Stimulated activated CD4-positive, alpha-beta T cell treated with anti-CD3 and anti-CD28 coated beads, Interleukin-4, amount 100 ng/mL, for 48 hours (primary cell): ENCODE measurements at places on chromosomes 2 and 18.

DNA sequence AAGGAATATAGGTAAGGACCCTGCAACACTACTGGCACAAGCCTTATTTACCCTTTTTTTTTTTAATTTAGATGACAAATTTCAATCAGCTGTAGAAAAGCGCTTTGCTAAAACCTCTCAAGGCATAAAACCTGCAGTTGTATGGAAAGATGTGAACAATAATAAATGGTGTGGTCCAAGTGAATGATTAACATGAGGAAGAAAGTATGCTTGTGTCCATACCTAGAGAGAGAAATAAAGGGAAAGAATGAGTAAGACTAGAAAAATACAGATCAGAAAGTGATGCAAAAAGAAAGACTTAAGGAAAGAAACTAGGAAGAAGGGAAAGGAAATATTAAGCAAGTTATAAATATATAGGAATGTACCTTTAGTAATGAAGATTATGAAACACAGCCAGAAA, 119.2 kb upstream of the SCN7A start:
- DNase-seq, result no peak

- no peak for DNase-seq
These were observed 38.6 kb downstream of the FAM124B start for GRCh38 chr2:224363281-224363680.

DNA sequence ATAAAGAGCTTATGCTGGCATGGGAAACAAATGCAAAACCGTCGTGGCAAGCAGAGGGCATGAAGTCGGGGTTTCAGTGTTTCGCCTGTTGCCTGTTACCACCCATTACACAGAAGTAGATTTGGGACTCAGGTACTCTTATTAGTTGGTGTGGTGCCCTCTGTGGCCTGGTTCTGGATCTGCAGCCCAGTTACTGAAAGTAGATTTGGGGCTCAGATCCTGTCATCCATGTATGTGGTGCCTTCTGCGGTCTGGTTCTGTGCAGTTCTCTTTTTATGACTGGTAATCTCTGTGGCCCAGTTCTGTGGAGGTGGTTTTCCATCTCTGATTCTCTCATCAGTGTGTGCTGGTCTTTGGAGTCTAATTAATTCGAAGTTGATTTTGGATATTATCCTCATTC, 45.2 kb downstream of the ADNP2 start:
- peak; percentile 22 for DNase-seq

- DNase-seq, result no peak
These were observed 23.3 kb upstream of the MAPRE3 start for GRCh38 chr2:26946841-26947784.

- no peak for DNase-seq
These were observed 199.7 kb downstream of the PID1 start for GRCh38 chr2:229071292-229071976.

DNA sequence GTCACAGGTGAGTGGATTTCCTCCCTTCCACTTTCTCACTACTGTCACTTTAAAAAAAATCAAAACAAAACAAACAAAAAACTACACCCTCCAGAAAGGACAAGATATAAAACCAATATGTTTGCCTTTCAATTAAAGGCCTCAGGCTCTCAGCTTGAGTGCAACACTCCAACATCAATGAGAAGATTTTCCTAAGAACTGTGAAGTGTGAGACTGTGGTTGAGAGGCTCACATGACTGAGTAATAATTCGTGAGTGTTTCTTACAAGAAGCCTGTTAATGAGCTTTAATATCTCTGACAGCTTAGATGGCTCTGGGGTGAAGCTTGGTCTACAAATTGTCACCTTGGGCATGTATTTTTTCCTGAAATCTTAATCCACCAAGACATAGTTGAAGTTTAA, 216.1 kb downstream of the ETAA1 start:
- DNase-seq, result no peak

DNA sequence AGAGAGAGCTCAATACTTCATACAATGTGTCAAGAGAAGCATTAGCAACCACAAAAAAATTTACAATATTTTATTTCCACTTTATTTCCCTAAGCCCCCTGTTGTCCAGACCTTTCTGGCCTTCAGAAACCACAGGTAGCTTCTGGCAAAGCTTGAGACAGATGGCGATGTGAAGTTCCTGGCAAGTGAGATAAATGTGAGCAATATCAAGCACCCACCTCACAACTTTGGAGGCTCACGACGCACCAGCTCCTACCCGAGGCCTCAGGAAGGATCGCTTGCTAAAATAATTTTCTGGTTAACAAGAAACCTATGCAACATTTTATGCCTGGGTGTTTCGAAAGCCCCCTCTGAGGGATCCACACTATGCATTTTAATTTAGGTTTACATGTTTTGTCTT, 158.1 kb upstream of the CHAC2 start:
- DNase-seq, result no peak

DNA sequence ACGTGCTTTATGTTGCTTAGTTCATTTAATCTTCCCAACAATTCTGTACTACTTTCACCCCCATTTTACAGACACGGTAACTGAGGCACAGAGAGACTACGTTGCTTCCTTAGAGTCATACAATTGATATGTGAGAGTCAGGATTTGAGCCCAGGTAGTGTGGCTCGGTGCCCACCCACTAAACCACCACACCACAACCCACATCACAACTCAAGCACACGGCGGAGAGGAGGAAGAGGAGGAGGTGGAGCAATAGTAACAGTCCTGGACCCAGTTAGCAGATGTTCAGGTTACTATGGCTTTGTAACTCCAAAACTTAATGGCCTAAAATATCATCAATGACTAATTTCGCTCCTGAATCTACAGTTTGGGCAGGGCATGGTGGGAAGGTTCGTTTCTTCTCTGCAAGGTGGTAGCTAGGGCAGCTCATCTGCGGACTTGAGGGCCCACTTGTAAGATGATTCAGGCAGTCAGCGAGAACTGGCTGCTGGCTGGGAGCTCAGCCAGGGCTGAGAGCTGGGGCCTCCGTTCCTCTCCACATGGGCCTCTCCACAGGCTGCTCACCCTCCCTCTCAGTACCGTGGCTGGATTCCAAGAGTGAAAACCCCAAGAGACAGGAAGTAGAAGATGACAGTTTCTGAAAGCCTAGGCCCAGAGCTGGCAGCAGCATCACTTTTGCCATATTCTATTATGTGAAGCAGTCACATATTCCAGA, 167.1 kb downstream of the ZFP36L2 start:
- DNase-seq, result peak; percentile 66

DNA sequence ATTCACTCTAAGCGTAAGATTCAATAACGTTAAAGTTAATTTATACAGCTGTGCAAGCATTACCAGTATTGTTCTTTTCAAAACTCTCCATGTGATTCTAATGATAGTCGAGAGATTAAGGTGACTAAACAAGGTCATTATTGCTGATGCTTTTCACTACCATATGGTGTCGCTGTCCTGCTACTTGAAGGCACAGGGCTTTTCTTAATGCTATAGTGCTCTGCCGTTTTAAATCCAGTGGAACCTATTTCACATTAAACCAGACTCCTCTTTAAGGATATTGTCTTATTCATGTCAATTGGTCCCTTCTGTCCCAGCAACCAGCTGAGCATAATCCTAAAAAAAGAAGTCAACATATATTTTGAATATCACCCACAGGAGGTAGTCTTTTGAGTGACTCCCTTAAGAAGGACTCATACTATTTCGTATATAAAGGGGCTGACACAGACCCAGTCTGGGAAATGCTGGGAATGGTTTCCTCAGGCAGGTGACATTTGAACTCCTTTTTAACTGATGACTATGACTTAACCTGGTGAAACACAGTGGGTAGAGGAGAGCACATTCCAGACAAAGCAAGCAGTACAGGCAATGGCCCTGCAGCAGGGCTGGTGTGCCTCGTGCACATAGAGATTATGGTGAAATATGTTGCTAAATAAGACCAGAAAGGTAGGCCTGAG, 53.9 kb upstream of the CYTIP start:
- DNase-seq, result no peak

DNA sequence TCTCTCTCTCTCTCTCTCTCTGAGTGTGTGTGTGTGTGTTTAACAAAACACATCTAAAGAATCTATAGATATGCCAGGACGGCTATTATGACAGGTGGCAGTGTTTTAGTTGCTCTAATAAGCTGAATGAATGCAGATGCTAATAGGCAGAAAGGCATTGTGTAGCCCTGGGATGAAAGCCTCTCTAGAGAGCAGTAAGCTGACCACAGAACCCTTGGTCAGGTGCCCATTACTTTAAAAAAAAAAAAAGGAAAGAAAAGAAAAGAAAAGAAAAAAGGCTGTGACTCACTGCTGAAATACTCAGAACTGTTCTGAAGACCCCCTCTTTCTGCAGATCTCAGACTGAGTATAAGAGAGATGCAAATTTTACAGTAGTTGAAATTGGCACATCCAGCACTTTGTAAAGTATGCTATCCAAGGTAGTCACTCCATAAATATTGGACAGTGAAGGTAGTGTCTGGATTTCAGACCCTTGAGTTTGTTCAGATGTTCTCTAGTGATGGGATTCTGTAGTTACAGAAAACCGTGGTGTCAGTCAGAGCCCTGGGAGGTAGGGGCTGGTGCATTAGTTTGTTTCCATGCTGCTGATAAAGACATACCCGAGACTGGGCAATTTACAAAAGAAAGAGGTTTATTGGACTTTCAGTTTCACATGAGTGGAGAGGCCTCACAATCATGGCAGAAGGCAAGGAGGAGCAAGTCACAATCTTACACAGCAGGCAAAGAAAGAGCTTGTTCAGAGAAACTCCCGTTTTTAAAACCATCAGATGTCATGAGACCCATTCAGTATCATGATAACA, 30.9 kb downstream of the OSBPL6 start:
- DNase-seq, result no peak

DNA sequence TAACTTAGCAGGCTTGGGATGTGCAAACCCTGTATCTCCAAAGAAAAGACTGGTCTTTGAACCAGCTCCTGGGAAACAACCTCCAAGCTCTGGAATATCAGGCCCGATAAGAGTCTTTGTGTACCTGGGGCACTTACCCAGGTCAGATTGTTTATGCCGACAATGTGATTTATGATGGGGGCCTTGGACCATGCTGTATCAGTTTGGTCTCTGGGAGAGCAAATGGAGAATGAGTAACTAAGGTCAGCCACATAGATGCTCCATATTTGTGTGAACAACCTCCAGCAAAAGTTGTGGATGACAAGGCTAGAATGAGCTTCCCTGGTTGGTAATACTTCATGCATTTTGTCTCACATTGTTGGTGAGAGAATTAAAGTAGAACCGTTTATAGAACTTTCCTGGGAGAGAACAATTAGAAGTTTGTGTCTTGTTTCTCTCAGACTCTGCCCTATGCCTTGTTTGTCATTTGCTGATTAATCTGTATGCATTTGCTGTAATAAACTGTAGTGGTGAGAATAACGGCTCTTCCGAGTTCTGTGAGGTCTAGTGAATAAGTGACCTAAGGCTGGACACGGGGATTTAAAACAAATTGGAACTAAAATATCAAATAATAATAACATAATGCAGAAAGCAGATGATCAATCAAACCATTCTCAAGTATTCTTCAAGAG, 259.1 kb downstream of the XIRP2 start:
- no peak for DNase-seq

GRCh38 chr2:147763861-147764260, 81.0 kb upstream of the ACVR2A start:
- DNase-seq, result no peak

- DNase-seq, result no peak
These were observed 7.7 kb downstream of the FBXO15 start for GRCh38 chr18:74139888-74140287.

DNA sequence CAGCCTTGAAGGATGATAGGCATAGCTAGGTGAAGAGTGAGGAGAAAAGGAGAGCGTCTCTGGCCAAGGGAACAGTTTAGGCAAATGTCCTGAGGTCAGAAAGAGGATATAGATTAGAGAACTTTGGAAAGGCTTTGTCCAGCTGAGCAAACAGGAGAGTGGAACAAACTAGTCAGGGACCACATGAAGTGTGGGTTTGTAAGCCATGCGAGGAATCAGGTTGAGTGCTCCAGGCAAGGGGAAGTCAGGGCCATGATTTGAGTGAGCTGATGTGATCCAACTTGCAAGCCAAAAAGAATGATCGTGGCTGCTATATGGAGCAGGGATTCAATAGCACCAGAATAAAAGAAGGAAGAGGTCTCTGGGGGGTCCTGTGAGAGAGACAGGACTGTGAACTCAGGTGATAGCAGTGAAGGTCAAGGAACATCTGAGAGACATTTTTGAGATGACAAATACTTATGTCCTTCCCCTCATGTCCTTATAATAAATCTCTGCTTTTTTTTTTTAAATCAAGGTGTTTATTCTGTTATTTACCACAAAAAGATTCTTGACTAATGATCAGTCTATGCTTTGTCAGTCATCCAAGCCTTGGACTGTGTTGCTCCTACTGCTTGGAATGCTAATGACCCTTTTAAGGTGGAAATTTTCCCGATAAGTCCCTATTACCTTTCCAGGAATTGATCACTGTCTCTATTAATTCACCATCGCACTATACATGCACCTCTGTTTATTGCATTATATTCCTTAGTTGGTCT, 472.6 kb downstream of the TXNL1 start:
- no peak for DNase-seq

DNA sequence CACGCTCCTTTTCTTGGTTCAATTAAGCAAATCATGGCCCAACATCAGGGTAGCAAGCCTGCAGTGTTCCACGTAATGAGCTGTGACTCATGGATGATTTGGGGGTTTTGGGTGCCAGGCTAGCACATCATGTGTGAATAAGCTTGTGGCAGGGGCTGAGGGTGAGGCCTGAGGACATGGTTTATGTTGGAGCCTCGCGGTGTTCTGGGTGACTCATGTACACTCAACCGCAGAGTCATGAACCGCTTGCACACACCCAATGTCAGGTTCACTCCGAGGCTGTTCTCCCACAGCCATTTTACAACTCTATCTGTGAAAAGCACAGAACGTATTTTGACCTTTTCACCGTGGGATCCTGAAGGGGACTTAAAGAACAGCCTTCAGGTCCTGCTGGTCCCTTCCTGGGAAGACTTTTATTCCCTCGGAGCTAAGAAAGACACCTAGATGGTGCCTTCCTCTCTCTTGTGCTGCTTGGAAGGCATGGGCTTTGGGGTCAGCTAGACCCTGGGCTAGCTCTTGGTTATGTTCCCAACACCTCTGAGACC, 139.9 kb upstream of the ZEB2 start:
- no peak for DNase-seq

DNA sequence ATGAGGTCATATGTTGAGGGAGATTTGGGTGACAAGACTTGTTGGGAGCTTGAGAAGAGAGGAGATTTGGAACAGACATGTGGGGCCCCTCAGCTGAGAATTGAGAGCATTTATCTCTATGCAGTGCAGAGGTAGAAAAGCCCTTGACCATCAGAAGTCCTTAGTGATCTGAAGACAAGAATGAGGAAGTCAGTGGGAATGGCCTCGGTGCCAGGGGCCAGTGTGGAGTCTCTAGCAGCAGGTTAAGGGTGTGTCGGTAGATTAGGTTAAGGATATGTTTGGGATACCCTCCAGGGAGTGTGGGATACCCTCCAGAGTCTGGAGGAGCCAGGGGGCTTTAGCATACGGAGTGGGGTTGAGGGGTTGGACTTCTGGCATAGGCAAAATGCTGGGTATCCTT, 41.6 kb downstream of the FBXO48 start:
- no peak for DNase-seq

DNA sequence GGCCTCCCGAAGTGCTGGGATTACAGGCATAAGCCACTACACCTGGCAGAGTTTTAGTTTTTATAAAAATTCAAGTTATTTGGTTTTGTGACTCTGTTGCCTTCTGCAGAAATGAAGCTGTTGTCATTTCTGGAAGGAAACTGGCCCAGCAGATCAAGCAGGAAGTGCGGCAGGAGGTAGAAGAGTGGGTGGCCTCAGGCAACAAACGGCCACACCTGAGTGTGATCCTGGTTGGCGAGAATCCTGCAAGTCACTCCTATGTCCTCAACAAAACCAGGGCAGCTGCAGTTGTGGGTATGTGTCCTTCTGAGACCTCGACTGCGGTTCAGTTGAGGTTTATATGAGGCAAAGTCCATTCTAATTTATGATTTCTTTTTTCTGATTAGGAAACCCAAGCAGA, 7.2 kb downstream of the MTHFD2 start:
- DNase-seq, result no peak
